HS-27A (cell line): ENCODE measurements at places on chromosomes 7 and 10.

DNA sequence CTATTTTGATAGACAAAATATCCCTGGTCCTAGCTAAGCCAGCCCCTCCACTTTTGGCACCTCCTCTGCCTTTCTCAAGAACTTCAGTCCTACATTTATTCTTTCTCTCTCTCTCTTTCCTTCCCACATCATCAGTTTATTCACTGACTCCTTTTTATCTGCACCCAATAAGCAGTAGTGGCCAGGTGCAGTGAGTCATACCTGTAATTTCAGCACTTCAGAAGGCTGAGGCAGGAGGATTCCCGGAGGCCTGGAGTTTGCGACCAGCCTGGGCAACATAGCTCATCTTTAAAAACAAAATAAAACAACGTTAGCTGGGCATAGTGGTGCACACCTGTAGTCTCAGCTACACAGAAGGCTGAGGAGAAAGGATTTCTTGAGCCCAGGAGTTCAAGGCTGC, 19.4 kb upstream of the NRP1 start:
- no peak for DNase-seq

- no peak for DNase-seq
Measured at GRCh38 chr10:33335801-33336581, 1.5 kb upstream of the NRP1 start.

GRCh38 chr10:24382596-24382978, 173.6 kb downstream of the KIAA1217 start:
- DNase-seq: no peak

DNA sequence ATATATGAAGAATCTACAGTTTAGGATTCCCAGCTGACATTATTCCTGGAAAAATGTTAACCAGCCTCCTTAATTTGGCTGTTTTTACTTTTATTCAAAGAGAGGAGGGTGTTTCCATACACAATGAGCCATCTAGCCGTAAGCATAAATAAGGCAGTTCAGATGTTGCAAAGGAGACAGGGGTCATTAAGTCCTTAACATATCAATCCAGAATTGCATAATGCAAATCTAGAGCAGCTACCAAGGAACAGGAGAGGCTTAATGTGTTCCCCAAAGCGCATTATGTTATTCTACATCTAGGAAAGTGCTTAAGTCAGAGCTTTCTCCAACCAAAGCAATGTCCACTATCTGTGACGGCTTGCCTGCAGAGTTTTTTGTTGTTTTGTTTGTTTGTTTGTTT, 32.4 kb upstream of the TCF7L2 start:
- no peak for DNase-seq

- DNase-seq: peak; percentile 38
Measured at GRCh38 chr10:77784856-77785255, 141.7 kb downstream of the DLG5 start.

GRCh38 chr7:11701829-11702560, 130.0 kb downstream of the THSD7A start:
- no peak for DNase-seq

GRCh38 chr7:43398831-43399230, 184.1 kb upstream of the STK17A start:
- no peak for DNase-seq

- DNase-seq: no peak
Measured at GRCh38 chr7:44149571-44150465, 8.7 kb upstream of the MYL7 start.

DNA sequence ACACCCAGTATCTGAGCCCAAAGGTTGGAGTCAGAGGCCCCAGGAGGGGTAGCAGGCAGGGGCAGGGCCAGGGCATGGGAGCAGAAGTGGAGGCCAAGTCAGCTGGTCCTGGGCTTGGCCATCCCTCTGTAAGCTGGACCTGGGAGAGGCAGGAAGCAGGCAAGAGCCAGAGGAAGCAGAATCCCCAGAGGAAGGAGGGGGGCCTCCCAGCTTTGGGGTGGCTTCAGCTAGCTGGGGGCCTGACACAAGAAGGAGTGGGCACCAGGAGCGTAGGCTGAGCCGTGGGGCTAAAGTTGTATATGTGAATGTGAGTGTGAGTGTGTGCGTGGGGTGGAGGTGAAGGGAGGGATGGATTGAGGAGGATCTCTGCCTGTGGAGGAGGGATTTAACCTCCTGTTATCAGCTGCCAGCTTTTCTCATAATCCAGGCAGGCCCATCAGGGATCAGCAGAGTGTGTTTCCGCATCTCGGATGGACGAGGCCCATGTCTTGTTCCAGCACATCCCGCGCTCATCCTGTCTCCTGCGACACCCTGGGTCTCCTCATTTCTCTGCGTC, 54.0 kb downstream of the NEURL1 start:
- DNase-seq: no peak

DNA sequence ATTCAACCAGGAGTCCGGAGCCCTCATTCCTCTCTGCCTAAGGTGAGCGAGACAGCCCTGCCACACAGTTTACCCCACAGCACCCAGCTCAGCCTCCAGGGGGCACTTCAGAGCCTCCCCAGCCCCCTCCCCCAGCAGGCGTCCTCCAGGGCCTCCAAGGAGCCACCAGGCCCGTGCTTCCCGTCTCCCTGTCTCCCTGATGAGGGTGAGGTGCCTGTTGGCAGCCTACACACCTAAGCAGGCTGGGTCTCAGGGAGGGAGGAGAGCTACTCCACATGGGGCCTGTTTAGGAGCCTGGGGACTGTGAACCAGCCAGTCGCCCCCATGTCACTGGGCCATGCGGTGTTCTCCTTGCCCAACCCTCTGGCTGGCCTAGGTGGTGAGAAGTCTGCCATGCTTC, 28.9 kb upstream of the TRIM8 start:
- no peak for DNase-seq

DNA sequence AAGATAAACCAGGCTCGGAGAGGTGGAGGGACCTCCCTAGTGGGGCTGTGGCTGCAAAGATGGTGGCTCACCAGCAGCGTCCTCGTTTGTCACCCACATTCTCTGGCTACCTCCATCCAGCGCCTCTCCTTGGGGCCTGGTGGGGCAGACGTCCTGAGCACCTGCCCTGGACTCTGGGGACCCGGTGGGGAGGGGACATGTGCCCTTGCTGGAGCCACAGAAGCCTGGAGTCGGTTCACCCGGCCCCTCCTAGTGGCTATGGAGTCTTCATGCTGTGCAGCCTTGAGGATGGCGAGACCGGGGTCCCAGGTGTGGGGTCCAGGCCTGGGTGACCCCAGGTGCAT, 14.5 kb downstream of the TTYH3 start:
- DNase-seq: no peak

DNA sequence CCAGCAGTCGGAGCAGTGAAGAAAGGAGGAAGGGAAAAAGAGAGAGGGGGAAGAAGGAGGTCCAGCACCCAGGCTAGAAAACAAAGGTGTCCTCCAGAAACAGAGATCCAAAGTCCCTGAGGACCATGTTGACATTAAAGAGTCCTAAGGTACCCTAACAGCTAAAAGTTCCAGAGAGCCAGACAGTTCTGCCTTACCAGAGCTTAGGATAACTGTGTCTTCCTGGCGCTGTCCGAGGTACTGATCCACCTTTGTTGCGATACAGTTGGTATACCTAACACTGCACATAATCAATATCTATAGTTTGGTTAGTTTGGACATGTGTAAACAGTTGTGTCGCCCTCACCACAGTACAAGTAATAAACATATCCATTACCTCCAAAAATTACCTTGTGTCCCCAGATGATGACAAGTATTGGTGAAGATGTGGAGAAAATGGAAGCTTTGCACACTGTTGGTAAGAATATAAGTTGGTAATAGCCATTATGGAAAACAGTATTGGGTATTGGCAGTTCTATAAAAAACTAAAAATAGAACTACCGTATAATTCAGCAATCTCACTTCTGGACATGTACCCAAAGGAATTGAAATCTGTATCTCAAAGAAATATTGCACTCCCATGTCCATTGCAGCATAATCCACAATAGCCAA, 59.8 kb downstream of the GRID1 start:
- DNase-seq: no peak

GRCh38 chr7:99235925-99236324, 28.0 kb upstream of the KPNA7 start:
- no peak for DNase-seq

GRCh38 chr10:116766837-116767634, 24.7 kb upstream of the HSPA12A start:
- DNase-seq: no peak

- no peak for DNase-seq
Measured at GRCh38 chr7:3083350-3083749, 39.7 kb upstream of the CARD11 start.

- DNase-seq: no peak
Measured at GRCh38 chr10:112507988-112508387, 61.0 kb downstream of the VTI1A start.

- no peak for DNase-seq
Measured at GRCh38 chr7:66376264-66376945, 171.3 kb downstream of the TPST1 start.

DNA sequence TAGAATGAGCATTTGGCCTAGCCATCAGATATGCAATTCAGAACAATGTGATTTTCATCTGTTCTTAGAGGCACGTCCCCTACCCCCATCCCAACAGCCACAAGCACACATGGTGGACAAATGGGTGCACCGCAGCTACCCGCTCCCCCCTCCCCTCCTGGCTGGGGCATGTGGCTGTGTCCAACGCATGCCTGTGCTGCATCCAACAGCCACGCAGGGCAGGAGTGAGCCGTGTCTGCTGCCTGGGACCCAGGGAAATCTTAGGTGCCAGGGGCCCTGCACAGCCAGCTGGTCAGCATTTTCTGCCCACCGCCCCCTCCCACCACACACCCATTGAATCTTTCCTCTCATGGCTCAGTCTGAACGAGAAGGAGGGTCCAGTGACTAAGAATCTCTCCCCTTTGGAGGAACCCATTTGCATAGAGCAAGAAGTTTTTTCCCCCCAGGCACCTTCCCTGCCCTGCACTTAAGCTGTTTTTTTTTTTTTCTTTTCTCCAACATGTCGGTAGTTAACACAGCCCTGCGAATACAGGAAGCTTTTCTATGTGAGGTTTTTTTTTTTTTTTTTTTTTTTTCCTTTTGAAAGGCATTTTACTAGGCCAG, 138.9 kb downstream of the WDR11 start:
- DNase-seq: no peak

- DNase-seq: no peak
Measured at GRCh38 chr10:126239844-126240243, 148.4 kb downstream of the ADAM12 start.

- DNase-seq: no peak
Measured at GRCh38 chr10:124655191-124656112, 88.7 kb downstream of the FAM53B start.

DNA sequence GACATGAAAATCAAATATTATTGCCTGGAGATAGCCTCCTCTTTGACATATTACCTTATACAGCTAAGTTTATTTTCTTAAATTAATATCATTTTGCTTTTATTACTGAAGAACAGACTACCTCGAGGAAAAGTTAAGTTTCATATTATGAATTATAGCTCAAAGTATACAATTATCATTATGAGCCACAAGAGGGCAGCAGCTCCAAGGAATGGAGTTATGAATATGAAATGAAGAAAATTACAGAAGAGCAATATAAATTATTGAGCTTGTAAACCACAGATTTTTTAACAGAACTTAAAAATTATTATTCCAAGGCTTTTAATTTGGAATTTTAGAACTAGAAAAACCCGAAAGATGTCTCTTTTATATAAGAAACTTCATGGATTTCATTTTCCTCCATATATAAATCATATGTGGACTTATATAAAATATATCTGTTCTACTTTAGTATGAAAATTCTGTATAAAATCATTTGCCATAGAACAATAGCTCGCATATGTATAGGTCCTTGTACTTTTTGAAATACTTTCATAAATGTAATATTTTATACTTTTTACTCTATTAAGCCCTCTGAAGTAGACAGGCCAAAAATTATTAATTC, 40.1 kb downstream of the IQUB start:
- DNase-seq: peak; percentile 5

GRCh38 chr7:48296966-48297365, 125.7 kb downstream of the ABCA13 start:
- DNase-seq: no peak

DNA sequence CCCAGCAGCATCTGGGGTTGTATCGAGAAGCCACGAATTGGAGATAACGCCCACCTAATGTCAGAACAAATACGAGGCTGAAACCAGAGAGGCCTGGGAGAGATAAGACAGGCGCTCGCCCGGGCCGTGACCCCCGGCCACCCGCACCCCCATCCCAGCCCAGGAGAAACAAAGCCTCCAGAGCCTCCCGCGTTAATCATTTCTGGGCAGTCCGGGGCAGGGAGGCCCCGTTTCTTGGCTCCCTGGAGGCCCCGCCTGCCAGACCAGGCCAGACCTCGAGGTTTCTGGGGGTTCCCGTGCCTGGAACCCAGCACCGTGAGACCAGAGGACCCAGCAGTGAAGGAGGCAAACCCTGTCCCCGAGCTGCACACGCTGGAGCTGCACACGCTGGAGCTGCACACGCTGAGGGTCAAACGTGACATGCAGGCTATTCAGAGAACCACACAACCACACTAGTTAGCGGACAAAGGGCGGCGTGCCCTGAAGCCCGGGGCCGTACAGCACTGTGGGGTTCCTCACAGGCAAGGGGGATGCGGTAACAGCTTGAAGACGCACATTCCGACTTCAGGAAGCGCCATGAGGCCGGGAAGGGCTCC, 53.4 kb downstream of the FOXL3 start:
- no peak for DNase-seq

- DNase-seq: no peak
Measured at GRCh38 chr10:118383063-118383689, 41.1 kb upstream of the FAM204A start.
